ENCODE measurements at places on chromosomes 13 and 19.
A peak's percentile ranks its signal among the peaks of the same experiment; 100 is the strongest.

DNA sequence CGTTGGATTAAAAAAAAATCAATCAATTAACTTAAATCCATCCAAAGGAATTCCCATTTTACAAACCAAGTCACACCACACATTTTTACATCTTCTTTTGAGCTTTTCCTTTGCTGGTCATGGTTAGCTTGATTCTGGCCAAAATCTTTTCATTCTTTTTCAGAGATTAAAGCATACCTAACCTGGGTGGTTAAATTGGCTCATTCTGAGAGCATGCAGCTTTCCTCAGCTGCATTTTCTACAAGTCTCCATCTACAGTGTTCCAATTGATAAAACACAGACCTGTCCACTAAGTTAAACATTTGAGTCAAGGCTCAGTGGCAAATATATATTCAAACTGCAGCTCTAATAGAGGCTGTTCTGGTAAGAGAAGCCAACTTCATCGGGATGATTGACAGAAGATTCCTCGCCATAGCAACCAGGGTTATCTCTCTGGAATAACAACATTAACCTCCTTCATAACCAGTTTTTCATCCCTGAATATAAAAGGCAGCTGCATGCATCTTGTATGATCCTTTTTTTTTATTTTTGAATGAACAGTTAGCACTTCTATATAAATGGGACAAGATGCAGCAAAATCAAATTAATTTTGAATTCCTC is 106.2 kb downstream of the DNAJC15 start:
- DNase-seq: no peak

DNA sequence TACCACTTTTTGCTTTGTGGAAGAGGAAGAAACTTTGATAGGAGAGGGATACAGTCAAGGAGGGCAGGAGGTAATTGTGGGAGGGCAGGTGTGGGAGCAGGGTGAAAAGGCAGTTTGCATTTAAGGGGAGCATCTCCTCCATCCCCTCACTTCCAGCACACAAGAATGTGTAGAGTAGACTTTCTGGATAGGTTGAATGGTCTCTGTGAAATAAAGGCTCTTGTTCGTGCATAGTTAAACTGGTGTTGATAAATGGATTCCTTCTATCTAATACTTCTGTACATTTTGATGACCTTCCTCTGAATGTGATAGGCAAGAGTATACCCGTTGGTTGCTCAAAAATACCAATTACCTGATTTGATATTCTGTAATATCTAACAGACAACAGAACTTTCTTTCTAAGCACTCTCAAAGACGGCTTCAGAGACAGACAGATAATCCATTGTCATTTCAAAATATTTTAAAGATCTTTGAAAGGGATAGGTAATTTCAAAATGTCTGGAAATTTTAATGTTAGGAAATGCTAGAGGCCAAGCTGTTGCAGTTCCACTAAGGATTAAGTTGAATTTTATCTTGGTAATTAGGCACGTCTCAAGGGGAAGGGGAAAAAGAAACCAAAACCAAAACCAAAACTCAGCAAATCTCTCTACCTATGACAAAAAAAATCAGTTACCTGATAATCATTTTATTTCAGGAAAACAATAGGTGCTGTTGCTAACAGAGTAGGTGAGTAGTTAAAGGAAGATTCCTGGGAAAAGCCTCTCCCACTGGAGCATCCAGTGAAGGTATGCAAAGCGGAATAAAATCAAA is 302.6 kb downstream of the COG6 start:
- DNase-seq: no peak

- DNase-seq: no peak
Observed at GRCh38 chr19:17389957-17390664, 3.9 kb downstream of the CCDC194 start.

GRCh38 chr19:40414542-40415535 is 1.7 kb upstream of the PRX start:
- no peak for DNase-seq

- DNase-seq: no peak
Observed at GRCh38 chr13:37303606-37304005, 198.1 kb upstream of the CSNK1A1L start.

- DNase-seq: no peak
Observed at GRCh38 chr13:106753251-106753650, 185.3 kb upstream of the ARGLU1 start.

GRCh38 chr19:8367327-8368001 is 3.5 kb downstream of the ANGPTL4 start:
- peak; percentile 71 for DNase-seq

DNA sequence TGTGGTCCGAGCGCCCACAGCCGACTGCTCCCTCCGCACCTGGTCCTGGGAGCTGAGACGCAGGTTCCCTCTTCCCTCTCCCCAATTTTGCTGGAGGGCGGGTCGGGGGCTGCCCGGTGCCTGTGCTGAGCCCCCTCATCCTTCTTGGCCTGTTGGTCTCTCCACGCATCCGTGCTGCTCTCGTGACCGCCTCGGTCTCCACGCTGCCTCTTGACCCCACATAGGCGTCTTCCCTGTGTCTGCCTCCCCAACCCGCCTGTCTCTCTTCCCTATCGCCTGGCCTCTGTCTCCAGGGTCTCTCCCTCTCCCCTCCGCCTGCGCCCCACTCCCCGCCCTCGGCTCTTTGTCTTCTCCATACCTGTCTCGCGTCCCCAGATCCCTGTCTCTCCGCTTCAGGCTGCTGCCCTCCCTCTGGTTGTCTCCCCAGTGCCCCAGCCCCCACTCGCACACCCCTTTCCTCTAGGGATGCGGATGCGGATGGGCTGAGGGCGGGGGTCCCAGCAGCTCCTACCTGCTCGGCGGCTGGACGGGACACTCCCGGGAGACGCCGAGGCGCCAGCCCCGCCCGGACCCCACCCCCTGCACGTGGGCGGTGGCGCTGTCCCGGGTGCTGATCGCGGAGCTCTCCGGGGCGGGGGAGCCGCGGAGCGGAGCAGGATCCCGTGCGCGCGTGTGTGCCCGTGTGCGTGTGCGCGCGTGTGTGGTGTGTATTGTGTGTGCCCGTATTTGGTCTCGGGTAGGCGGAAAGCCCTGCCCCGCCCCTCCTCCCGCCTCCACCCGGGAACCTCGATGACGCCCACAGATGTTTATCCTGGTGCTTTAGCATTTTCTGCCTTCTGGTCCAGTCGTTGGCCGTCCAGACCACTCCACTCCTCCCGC is at the start of gene SYT5:
Gene SYT5, minus strand, starts transcription at position 684 of the 879 bp plus-strand sequence. CDS start 1,248 bp downstream, outside the sequence.
- peak; percentile 80 for DNase-seq

DNA sequence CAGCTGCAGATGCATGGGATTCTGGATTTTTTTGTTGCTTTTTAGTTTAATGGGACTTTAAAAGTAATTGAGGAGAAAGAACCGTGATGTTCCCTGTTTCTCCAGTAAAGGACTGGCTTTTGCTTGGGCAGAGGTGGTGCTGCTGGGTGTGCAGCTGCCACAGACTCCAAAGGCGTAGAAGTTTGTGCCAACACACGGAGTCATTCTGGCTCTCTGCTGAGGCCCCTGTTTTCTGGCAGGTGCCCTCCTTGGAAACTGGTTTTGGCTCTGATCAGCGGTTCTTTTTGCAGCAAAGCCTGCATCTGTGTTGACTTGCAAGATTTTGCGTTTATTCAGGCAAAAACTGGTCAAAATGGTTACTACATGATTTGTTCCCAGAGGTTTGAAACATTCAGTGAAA is 16.0 kb upstream of the QTRT1 start:
- no peak for DNase-seq

GRCh38 chr19:31214086-31214485 is 135.2 kb downstream of the TSHZ3 start:
- peak; percentile 41 for DNase-seq

DNA sequence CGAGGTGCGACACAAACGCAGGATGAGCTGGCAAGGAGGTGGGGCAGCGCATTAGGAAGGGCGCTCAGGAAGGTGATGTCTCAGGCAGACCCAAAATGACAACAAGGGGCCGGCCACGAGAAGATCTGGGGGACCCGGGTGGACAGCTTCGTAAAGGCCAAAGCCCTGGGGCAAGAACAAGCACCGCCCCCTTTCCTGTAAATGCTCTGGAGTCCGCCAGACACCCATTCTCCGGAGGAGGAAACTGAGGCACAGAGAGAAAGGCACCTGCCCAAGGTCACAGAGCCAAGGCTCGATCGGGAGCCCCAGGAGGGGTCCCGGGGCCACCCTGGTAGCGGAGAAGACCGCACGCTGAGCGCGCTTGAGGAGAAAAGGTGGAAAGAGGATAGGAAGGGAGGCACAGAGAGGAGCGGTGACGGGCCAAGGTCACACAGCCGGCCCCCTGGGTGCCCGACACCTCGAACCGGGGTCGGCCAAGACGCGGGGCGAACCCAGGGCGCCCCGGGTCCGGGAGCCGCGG is 571 bp downstream of the SAFB2 start:
- DNase-seq: peak; percentile 43

DNA sequence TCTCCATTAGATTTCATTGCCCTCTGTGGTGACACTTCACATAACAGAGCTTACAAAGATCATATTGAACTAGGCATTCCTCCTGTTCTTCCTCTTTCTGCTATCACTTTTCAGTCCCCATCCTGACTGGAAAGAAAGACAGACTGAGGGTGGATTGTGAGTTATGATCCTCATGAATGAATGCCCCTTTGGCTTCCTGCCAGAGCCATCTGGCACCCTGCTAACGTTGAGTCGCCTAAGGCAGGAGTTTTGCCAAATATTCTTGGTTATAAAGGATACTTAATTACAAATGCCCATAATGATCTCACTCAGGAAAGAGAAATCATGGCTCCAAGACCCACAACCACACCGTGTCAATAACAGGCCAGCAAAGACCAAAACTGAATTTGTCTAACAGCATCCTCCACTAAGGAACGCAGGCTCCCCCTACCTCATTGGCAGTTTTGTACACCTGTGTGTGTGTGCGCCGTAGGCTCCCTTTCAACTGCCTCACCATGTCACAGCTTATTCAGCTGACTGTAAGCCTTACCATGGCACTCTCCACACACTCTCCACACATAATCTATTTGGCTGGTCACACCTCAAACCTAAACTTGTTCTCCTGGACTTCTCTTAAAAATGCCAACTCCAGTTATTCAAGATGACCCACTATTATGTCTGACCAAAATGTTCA is 15.5 kb downstream of the ZNF211 start:
- DNase-seq: no peak

- peak; percentile 51 for DNase-seq
Observed at GRCh38 chr19:49475995-49476880, 2.2 kb downstream of the FLT3LG start.

GRCh38 chr13:110610955-110611595 is 4.3 kb upstream of the NAXD start:
- DNase-seq: no peak

DNA sequence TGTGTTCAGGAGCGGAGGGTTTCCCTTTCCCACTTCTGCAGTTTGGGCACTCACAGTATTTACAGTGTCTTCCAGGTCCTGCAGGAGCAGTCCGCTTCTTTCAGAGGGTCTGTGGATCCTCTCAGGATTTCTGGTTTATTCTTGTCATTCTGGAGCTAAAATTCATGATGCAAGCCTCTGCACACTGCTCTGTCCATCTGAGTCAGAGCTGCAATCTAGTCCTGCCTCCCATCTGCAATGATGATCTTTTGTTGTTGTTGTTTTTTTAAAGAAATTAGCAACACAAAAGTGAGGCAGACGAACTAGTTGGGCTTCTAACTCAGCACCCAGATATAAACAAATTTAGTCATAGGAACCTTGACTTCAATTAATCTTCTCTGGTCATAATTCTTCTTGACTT is 86.5 kb downstream of the DLEU7 start:
- DNase-seq: no peak

DNA sequence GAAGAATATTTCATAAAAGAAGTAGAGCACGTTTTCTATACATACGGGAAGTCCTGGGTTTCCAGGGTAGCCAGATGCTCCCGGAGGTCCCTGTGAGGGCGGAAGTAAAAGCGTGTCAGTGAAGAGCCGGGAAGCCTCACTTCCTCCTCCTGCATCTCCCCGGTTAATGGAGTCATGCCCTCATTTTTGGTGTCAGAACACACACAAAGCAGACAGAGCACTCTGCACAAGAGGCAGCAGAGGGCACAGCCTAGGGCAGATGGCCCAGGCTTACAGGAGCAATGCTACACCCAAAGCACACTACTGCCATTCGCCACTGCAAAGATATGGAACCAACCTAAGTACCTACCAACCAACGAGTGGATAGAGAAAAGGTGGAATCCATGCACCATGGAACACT is 94.4 kb downstream of the COL4A1 start:
- no peak for DNase-seq

DNA sequence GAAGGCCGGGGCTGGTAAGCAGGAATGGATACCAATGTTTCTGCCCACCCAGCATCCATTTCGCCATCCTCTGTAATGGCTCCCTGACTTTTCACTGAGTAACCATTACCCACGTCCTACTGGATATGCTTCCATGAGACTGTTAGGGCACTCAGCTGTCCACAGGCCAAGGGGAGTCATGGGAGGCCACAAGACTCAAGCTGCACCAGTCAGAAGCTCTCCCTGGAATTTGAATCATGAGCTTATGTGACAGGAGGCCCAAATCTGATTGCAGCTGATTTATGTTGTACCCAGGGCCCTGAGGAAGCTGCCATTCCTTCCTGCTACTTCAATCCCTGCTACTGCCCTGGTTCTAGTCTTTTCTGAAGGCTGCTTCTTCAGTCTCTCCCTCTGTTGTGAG is 28.3 kb downstream of the DEDD2 start:
- DNase-seq: no peak

DNA sequence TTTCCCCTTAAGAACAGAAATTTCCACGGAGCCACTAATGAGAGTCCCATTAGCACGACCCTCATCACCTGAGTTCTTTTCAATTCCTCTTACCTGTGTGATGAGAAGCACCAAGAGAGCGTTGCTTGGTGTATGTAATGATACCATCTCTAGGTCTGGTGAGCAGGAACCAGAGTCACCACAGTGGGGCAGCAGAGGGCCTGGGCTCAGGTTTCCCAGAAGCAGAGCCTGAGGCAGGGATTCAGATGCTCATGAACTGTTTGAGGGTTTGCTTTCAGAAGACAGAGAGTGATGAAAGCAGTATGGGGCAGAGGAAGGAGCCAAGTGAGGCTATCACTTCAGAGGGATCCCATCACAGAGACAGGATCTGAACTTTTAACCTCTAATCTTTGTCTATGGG is 3.1 kb upstream of the PTPRH start:
- no peak for DNase-seq

DNA sequence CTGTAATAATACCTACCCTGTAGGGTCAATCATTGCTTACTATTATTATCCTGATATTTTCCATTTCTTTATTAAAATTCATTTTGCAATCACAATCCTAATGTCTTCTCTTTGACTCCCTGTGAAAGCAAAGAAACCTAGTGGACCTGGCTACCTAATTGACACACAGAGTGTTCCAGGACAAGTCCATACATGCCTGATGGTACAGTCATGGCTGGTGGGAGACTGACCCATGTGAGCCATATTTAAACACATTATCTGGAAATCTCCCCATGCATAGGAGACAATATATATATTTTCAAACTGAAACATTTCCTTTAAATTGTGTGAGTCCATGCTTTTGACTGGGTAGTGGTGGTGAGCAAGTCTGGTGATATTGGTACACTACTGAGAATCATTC is 230.6 kb upstream of the DACH1 start:
- no peak for DNase-seq

GRCh38 chr19:45296355-45296754 is 26.3 kb downstream of the CKM start:
- DNase-seq: no peak

GRCh38 chr13:41785402-41786172 is 175.3 kb downstream of the VWA8 start:
- no peak for DNase-seq

Data from mesothelial cell of epicardium (in vitro differentiated cells).